ENCODE measurements at places on chromosomes 7 and 10.
A peak's percentile ranks its signal among the peaks of the same experiment; 100 is the strongest.

DNA sequence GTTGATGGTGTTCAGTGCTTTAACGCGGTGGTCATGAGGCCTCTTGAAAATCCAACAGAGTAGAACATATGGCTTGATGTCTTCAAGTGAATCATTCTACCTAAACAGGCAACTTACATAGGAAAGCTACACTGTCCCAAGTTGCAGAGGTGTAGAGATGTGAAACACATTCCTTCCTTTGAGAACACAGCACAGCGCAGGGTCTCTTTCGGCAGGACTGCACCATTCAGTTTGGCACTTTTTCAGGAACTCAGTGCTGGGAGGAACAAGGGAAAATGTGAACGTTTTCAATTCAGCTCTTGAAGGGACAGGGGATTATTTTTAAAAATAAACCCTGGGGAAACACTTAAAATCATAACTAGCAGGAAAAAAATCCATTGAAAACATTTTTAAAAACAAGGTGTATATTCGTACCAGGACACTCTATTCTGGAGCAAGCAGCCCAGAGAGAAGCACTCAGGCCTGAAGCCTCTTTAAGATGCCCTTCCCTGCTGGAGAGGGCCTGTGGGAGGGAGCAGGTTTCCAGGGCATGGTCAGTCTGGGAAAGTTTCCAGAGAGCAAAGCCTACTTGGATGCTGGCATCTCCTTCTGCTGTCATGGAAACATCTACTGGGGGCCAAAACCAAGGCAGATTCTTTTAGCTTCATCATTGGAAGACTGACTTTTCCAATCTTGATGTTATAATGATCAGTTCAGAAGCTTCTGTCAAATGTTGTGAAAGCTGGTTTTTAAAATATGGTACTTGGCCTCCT, 60.4 kb upstream of the NPVF start:
- DNase-seq = no peak

DNA sequence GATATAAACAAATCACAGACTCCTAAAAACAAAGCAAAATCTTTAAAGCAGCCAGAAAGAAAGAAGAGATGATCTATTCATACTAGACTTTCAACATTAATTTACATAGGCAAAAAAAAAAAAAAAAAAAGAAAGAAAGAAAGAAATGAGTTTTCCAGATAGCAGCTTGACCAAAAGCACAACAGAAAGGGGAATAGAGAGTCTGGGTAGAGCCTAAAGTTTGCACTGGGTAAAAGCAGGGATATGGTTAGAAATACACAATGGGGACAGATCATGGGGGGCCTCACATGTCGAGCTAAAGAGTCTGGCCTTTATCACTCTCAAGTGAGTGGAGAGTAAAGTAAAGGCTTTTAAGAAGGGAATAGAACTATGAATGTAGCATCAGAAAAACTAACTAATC, 169.8 kb downstream of the SGMS1 start:
- DNase-seq = no peak

- no peak for DNase-seq
These were observed 300.0 kb upstream of the NRG3 start for GRCh38 chr10:81575036-81575435.

DNA sequence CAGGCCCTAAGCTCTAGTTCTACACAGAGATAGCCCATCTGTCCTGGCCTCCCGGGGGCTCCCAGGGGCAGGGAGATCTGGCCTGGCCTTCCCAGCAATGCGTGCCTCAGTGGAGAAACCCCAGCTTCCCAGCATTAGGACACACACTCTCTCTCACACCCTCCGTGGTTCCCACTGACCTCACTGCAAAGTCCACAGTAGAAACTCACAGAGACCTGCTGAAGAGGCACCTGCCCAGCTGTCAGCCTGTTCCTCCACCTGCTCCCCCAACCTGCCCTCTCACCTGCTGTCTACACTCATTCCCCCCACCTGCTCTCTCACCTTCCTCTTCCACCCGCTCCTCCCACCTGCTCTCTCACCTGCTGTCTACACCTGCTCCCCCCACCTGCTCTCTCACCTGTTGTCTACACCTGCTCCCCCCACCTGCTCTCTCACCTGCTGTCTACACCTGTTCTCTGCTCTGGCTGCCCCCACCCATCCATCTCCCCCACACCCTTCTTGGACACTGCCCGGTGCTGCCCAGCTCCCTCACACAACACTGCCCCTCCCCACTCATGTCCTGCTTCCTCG, 21.1 kb upstream of the PFKP start:
- no peak for DNase-seq

- DNase-seq = no peak
These were observed 43.7 kb upstream of the WASL start for GRCh38 chr7:123792547-123792946.

DNA sequence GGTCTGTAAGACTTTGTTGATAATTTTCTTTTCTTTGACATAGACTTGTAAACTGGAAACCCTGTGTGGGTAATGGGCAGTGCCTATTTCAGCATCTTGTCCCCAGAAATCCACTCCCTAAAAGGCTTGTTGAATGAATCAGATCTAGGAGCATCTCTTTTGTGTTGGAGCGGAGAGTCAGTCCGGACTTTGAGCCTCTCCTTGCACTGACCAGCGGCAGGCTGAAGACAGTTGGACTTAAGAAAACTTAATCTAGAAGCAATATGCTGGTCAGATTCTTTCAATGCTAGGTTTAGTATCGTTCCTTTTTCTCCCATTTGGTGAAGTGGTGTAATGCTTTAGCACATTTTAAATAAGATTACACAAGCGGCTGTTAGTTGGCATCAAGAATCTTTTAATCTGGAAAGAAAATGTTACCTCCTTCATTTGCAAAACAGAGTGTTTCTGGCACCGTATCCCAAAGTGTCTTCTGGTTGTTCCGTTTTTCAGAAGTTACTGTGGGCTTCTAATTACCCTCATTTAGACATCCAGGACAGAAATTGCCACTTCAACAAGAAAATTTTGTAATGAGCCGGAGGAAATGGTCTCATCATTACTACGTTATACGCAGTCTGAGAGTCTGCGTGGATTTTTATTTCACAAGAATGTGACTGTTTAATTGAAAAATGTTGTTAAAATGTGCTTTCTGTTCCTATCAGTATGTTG, 74.7 kb downstream of the CUX1 start:
- no peak for DNase-seq

GRCh38 chr10:48444266-48444665, 137.8 kb downstream of the MAPK8 start:
- peak; percentile 15 for DNase-seq

DNA sequence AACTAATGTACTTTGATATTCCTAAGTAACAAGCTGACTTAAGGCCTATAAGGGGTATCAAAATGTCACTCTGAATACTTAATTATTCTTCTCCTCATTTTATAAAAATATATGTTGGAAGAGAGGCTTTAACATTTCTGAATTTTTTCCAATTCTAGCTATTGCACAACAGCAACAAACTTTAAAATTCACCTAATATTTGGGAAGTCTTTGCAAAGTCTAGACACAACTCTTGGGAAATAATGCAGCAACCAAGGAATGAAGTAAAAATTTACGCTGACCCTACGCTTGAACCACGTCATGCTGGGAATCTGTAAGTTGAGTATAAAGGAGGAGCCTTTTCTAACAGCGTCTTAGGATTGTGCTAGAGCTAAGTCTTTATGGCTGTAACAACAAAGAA, 243.9 kb upstream of the IMMP2L start:
- DNase-seq = no peak

- DNase-seq = peak; percentile 97
These were observed 107.7 kb downstream of the CACNA2D1 start for GRCh38 chr7:82335927-82336326.

DNA sequence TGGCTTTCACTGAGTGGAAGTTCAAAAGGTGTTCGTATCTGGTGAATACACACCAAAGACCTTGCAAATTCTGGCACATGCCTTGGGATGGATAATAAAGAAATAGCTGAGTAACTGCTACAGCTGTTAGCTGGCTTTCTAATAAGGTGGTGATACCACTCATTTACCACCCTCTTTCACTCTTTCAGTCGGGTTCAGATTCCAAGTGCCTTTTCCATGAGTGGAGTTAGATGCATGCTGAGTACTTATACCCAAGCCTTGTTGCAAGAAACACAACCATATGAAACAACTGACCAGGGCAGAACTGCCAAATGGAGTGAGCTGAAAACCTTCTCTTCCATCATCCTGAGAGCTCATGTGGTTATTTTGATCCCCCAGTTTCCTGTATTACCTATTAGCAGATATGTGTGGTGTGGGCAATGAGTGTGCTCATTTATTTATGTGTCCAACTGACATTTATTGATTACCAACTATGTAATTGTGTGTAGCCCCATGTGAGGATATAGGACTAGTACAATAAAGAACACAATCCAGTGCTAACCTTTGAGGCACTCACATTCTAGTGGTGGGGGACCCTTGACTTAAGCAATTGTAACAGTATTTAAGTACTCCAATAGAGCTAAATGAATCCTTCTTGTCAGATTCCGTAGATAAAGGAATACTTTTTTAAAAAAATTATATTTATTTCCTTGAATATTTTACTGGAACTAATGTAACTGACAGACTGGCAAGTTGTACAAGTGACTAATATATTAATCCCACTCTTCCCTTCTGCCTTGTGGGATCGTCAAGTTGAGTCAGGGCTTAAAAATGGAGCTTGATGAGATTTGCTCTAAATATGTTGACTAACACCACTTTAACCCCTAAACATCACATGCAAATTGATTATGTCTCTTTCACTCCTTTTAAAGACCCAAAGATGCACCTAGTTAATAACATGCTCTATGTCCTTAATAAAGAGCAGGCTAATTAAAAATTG, 124.7 kb downstream of the ARID5B start:
- no peak for DNase-seq

DNA sequence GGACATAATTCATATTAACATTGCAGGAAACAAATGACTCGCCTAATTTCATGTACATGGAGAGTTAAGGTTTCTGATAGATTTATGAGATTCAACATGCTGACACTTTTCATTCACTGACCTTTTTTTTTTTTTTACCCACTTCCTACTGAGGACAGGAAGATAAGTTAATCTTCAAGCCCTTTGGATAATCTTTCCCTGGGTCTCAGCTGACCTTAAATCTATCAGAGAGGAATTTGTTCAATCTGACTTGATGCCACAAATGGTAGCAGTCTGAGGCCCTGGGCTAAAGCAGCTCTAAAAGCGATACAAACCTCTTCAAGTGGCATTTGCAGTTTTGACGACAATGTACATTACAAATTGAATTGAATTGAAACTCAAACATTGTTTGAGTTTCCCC, 493.3 kb upstream of the SORCS1 start:
- no peak for DNase-seq

- no peak for DNase-seq
These were observed 160.1 kb downstream of the MTERF1 start for GRCh38 chr7:91720260-91720937.

- DNase-seq = no peak
These were observed 30.1 kb downstream of the CAV1 start for GRCh38 chr7:116554911-116555310.

DNA sequence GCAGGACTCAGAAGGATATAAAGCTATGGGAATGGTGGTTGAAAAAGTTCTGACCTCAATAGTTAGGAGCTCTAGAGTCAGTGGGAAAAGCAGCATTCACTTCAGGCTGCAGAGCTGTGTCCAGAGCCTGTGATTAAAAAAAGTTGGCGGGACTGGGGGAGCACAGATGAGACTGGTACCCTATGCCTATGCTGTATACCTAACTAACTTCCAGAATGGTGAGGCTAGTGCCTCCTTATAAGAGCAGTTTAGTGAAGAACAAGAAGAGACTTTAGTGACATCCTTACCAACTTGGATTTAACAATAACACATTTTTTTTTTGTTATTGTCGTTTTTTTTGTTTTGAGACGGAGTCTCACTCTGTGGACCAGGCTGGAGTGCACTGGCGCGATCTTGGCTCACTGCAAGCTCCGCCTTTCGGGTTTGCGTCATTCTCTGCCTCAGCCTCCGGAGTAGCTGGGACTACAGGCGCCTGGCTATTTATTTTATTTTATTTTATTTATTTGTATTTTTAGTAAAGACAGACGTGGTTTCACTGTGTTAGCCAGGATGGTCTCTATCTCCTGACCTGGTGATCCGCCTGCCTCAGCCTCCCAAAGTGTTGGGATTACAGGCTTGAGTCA, 6.6 kb upstream of the ZNF282 start:
- DNase-seq = no peak

GRCh38 chr10:52688899-52689298, 83.7 kb downstream of the MBL2 start:
- no peak for DNase-seq

GRCh38 chr7:17989546-17989945, 38.1 kb downstream of the PRPS1L1 start:
- DNase-seq = no peak

DNA sequence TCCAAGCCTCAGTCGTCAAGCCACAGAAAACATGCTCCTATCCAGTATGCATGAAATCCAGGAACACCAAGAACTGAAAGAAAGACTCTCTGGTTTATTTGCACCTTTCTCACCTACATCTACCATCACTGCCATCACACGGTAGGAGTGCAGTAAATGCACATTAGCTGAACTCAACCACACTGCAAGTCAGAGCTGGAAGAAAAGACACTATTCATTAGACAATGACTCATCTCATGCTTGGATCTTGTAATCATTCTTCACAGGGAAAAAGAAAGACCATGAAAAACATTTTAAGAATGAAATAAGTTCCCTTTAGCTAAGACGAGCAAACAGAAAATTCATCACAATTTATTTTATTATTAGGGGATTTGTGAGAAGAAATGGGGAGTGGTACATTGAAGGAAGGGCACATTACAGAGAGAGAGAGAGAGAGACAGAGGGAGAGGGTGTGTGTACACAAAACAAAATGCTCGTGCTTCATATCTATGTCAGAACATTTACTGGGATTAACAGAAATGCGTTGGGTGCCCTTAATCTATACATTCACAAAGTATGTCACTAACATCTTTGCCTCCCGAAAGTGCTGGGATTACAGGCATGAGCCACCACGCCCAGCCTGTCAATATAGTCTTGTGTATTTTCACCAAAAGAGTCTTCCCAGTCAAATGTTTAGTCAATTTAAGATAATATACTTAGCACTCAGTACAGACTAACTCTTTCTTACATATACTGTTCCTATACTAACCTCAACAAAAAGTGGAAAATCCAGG, 324.9 kb downstream of the PARD3 start:
- no peak for DNase-seq

GRCh38 chr10:76082956-76083355, 651.5 kb downstream of the LRMDA start:
- no peak for DNase-seq
